ENCODE measurements at places on chromosomes 6 and 20. TPM values are rescaled to one million over a fixed set of nuclear protein-coding genes. Genes with fewer than 3 reads are reported as not detected.

Gene RSPO3
- total RNA-seq: not detected

Gene MAP7
- 2.2 TPM for total RNA-seq

Gene XKR7
- 284 TPM for total RNA-seq

Gene SYNJ2
- total RNA-seq: 2.4 TPM

Gene OXT
- total RNA-seq: not detected

Gene KPNA5
- 21.9 TPM for total RNA-seq

Gene GNMT
- total RNA-seq: 0.54 TPM

Gene COL21A1
- 0.69 TPM for total RNA-seq

Gene CDH4
- total RNA-seq: 1.2 TPM

Gene CST9L
- not detected for total RNA-seq

Measured in glutamatergic neuron (in vitro differentiated cells).